A549 treated with CORT108297 at 1 μM for 4 hours (cell line): ENCODE measurements at places on chromosomes 7 and 10. TPM values are rescaled to one million over a fixed set of nuclear protein-coding genes. Genes with fewer than 3 reads are reported as not detected.

The DGKB gene
- total RNA-seq: not detected in 5 replicates

The DLX6 gene
- total RNA-seq: 0.12 TPM in 1 of 5 replicates, not detected in the others

The IGFBP1 gene
- 25.4 to 42.0 TPM (median 34.7 TPM) in 5 replicates for total RNA-seq

The EN2 gene
- total RNA-seq: 0.48 to 1.0 TPM (median 0.92 TPM) in 5 replicates

The PBLD gene
- 2.5 to 3.7 TPM (median 3.2 TPM) in 5 replicates for total RNA-seq

The SHH gene
- total RNA-seq: 0.99 to 2.1 TPM (median 1.2 TPM) in 5 replicates

The CHN2 gene
- not detected in 5 replicates for total RNA-seq

The RARRES2 gene
- not detected in 5 replicates for total RNA-seq

The FANK1 gene
- 2.5 to 4.0 TPM (median 2.8 TPM) in 5 replicates for total RNA-seq

The NAT16 gene
- total RNA-seq: 0.10 to 0.17 TPM (median 0.14 TPM) in 5 replicates

The CFAP46 gene
- 1.0 to 1.9 TPM (median 1.5 TPM) in 5 replicates for total RNA-seq

The C10orf105 gene
- not detected in 5 replicates for total RNA-seq

The NUTM2E gene
- 0.27 to 0.53 TPM (median 0.36 TPM) in 5 replicates for total RNA-seq

The ASAH2 gene
- total RNA-seq: 0.87 to 4.2 TPM (median 2.7 TPM) in 5 replicates

The GPR26 gene
- total RNA-seq: not detected in 5 replicates

The SPDYE1 gene
- not detected in 5 replicates for total RNA-seq

The CLRN3 gene
- total RNA-seq: not detected in 5 replicates

The ITIH5 gene
- total RNA-seq: 0.06 to 0.16 TPM (median 0.08 TPM) in 5 replicates

The SAMD8 gene
- 8.0 to 12.7 TPM (median 10.1 TPM) in 5 replicates for total RNA-seq

The FAM237B gene
- not detected in 5 replicates for total RNA-seq

The CTAGE8 gene
- 0.03 TPM in 1 of 5 replicates, not detected in the others for total RNA-seq

The ARF5 gene
- total RNA-seq: 158 to 191 TPM (median 168 TPM) in 5 replicates

The VGF gene
- total RNA-seq: 10.5 to 26.2 TPM (median 16.4 TPM) in 5 replicates

The GNG11 gene
- total RNA-seq: 34.6 to 38.9 TPM (median 35.4 TPM) in 5 replicates

The CPA5 gene
- total RNA-seq: not detected in 5 replicates

The CTAGE6 gene
- total RNA-seq: not detected in 5 replicates

The SPACDR gene
- 0.51 to 0.72 TPM (median 0.68 TPM) in 5 replicates for total RNA-seq

The GPR146 gene
- total RNA-seq: 1.1 to 2.8 TPM (median 2.1 TPM) in 5 replicates

The GATA3 gene
- total RNA-seq: 4.5 to 6.0 TPM (median 5.5 TPM) in 5 replicates

The LYZL2 gene
- total RNA-seq: not detected in 5 replicates

The SNX8 gene
- 37.4 to 85.1 TPM (median 77.1 TPM) in 5 replicates for total RNA-seq

The CTNNA3 gene
- not detected in 5 replicates for total RNA-seq

The SPDYE2 gene
- not detected in 5 replicates for total RNA-seq

The UBTD1 gene
- total RNA-seq: 14.9 to 21.2 TPM (median 19.4 TPM) in 5 replicates

The SFXN2 gene
- total RNA-seq: 2.5 to 3.9 TPM (median 3.5 TPM) in 5 replicates

The UPK3B gene
- 10.2 to 19.3 TPM (median 18.6 TPM) in 5 replicates for total RNA-seq

The ZNF853 gene
- 1.8 to 2.9 TPM (median 2.2 TPM) in 5 replicates for total RNA-seq

The ITPRID1 gene
- total RNA-seq: not detected in 5 replicates

The CRHR2 gene
- not detected in 5 replicates for total RNA-seq

The CYP2C19 gene
- total RNA-seq: not detected in 5 replicates

The SEMA3E gene
- 1.7 to 2.9 TPM (median 2.2 TPM) in 5 replicates for total RNA-seq

The GJD4 gene
- total RNA-seq: 0.06 TPM in 1 of 5 replicates, not detected in the others

The SEM1 gene
- 312 to 731 TPM (median 346 TPM) in 5 replicates for total RNA-seq

The MMP21 gene
- total RNA-seq: 0.04 to 0.06 TPM in 2 of 5 replicates, not detected in the others

The SYT15 gene
- total RNA-seq: 2.6 to 3.5 TPM (median 2.9 TPM) in 5 replicates

The RBM20 gene
- total RNA-seq: 1.1 to 1.7 TPM (median 1.5 TPM) in 5 replicates

The ZNF365 gene
- 0.93 to 1.3 TPM (median 1.2 TPM) in 5 replicates for total RNA-seq

The CLEC2L gene
- total RNA-seq: 0.08 to 0.13 TPM (median 0.11 TPM) in 5 replicates

The MINPP1 gene
- 26.3 to 29.0 TPM (median 26.5 TPM) in 5 replicates for total RNA-seq

The GNAI1 gene
- total RNA-seq: 32.5 to 39.0 TPM (median 36.2 TPM) in 5 replicates
